ENCODE measurements at places on chromosomes 6 and 20. TPM values are rescaled to one million over a fixed set of nuclear protein-coding genes. Genes with fewer than 3 reads are reported as not detected.
A peak's percentile ranks its signal among the peaks of the same experiment; 100 is the strongest.

- DNase-seq, result no peak
Observed at GRCh38 chr6:18115356-18115755, 7.1 kb downstream of the NHLRC1 start.

DNA sequence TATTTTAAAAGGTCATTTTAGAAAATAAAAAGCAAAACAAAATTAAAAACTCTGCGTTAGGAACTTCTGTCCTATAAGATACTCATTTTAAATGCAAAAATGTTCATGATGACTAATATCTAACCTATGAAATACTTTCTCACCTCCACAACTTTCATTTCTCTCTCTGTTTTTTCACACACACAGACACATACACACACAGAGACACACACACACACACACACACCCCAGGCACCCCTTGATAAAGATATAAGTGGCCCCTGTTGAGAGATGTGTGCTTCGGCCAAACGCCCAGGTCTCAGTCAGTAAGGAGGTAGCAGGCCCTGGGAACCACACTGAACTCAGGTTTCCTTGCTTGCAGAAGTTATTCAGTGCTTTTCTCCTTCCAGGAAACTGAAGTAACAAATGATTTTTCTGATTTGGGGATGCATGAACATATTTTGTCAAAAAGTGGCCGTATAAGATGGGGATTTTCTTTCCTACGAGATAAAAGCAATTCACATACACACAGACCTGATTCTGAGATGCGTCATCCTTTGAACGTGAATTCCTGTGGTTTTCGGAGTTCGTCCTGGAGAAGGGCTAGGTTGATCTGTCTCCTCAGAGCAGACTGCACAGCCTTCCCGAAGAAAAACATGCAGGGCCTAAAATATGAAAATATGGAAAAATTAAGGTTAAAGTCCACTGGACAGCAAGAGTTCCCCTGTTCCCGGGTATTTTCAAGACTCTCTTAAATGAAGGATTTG, 306.8 kb upstream of the FOXQ1 start:
- no peak for DNase-seq

ULBP1 gene
- 0.12 TPM for total RNA-seq

DNA sequence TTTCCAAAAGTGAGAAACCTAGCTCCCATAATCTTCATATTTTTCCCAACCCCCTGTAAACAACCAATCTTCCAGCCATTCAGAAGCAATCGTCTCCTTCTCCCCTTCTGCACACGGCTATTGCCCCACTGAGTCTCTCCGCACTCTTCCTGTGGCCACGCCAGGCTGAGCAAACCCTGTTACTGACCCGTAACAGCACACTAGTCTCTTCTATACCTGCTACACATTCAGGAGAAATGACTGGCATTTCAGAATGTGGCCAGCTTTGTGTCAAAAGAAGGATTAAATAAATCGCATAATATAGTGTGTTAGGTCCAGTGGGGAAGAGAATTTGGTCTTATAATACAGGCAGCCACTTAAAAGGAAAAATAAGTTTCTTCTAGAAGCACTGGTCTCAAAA, 41.4 kb downstream of the ECT2L start:
- DNase-seq, result no peak

SLC16A10 gene
- 0.70 TPM for total RNA-seq

DNA sequence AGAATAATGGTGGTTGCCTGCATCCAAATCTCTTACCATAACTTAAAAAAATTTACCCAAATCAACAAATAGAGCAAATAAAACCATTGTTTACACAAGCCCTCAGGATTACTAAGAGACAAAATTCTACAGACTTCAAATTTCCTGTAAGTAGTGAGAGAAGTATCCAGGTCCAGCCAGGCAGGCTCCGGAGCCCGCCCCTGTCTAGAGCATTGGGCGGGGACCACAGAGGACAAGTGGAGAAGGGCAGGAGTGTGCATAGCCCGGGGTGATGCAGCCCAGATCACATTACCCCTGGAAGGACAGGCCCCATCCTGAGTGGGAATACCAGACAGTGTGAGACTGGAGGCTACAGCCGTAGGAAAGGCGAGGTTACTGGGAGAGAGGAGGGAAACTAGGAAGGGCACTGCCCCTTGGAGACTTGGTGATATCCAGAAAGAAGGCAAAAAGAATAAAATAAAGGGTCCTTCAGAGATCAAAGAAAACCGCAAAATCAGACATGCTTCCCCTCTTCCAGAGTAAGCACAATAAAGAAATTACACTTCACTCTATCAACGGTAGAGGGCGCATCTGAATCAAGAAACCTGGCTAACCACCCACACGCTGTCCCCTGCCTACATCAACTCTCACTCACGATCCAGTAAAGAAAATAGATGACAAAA, 26.6 kb downstream of the RIN2 start:
- DNase-seq, result peak; percentile 75

- DNase-seq, result no peak
Observed at GRCh38 chr20:33442136-33443005, 1.2 kb downstream of the SNTA1 start.

FAM83C gene
- not detected for total RNA-seq

ENPP5 gene
- 0.68 TPM for total RNA-seq

DNA sequence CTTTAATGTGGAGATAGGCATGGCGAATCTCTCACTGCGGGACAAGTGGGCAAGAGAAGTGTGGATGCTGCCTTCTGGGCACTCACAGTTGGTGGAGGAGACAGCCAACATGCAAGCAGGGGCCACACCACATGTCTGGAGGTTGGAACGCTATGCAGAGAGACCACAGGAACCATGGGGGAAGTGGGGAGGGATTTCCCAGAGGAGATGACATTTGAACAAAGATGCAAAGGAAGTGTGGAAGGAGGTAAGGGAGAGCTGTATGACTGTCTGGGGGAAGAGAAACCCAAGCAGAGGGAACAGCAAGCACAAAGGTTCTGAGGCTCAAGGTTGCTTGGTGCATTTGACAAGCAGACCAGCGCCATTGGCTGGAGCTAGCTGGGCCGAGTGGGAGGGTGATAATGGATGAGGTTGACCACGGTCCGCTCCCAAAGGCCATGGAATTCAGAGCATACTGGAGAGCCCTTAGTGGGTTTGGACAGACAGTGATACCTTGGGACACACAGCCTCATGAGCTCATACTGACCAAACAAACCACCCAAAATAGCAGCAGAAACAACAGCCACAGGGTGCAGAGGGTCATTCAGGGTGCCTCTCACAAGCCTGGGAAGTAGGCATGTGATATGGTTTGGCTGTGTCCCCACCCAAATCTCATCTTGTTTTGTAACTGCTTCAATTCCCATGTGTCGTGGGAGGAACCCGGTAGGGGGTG, 7.6 kb upstream of the FAM110A start:
- DNase-seq, result no peak

GRCh38 chr20:58233881-58234528, 5.6 kb upstream of the ANKRD60 start:
- peak; percentile 54 for DNase-seq

DNA sequence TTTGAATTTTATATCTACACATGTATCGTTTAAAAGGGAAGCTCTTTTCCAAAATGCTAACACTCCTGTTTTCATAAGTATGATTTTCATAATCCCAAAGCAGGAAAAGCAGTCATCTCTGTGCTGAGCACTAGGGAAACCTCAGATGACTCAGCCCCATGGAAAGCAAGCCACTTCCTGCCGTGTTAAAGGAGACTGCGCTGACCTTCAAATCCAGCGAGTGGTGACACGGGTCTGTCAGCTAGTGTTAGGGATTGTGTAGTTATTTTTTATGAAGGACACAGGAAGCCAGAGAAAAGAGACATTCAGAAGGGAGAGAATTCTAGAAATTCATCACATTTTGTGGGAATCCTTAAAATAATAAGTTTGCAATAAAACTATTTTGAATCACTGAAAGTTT, 57.0 kb upstream of the CD93 start:
- DNase-seq, result no peak

GRCh38 chr6:82772851-82773717, 292.6 kb downstream of the UBE3D start:
- no peak for DNase-seq

CCN6 gene
- not detected for total RNA-seq

LY6G6C gene
- not detected for total RNA-seq

- no peak for DNase-seq
Observed at GRCh38 chr6:44564906-44565524, 177.5 kb downstream of the CDC5L start.

- no peak for DNase-seq
Observed at GRCh38 chr6:91031581-91031980, 444.7 kb upstream of the MAP3K7 start.

COL10A1 gene
- not detected for total RNA-seq

GRCh38 chr6:43760210-43761168, 9.5 kb upstream of the VEGFA start:
- no peak for DNase-seq

DNA sequence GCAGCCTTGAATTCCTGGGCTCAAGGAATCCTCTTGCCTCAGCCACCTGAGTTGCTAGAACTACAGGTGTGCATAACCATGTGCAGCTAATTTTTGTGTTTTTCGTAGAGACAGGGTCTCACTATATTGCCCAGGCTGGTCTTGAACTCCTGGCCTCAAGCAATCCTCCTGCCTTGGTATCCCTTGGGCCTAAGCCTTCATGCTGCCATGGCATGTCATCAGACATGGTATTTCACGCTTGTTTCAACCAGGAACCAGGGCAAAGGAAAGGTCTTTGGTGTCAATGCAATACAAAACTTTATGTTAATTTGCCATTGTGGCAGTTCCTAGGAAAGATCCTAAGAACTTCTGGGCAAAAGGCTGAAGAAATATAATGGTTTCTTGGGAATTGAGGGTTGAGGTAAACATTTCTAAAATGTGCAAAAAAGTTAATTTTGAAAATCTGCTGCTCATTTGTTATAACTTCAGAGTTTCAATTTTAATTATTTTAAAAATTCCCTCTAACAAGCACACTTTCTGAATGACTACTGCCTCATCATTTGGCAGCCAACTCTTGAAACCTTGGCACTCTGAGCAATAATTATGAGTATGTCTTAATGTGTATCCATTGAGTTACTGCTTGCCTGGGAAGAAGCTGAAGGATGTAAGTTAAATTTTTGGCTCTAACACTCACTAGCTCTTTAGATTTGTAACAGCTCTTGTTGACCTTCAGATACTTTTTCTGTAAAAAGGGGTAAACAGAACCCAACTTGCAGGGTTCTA, 154.1 kb downstream of the GJA10 start:
- DNase-seq, result no peak

- no peak for DNase-seq
Observed at GRCh38 chr6:147268254-147268653, 64.0 kb downstream of the STXBP5 start.

DNA sequence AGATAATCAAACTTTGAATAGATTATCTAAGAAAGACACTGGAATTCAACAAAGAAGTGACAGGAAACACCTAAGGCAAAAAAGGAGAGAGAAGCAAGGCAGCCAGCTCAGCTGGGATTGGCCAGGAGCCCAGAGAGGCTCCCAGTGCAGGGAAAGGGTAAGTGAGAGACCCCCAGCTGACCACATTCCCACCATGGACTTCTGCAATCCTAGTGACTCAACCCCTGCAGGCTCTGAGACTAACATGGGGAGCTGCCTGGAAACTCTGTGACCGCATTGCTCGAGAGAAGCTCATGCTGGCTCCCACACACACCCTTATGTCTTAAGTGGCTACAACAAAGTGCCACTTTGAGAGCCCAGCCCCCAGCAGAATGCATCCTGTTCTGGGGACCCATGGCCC, 215.1 kb downstream of the PACRG start:
- DNase-seq, result no peak

CGAS gene
- 24.7 TPM for total RNA-seq

- DNase-seq, result no peak
Observed at GRCh38 chr6:155259204-155259603, 4.6 kb upstream of the CLDN20 start.

DNA sequence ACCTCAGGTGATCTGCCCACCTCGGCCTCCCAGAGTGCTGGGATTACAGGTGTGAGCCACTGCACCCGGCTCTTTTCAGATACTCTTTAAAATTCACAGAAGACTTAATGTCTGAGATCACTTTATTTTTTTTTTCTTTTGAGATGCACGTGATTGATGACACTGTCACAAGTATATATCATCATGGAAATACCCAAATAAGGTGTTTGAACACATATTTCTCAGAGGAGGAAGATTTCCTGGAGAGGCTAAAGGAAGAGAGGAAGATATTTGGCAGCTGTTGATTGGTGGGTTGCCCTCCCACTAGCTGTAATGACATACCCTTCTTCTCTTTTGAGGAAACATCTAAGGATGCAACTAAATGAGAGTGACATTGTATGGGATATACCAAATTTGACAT, 225.9 kb upstream of the CITED2 start:
- no peak for DNase-seq

NKAPL gene
- 0.52 TPM for total RNA-seq

GRCh38 chr6:44024574-44025219, 102.6 kb downstream of the MRPL14 start:
- no peak for DNase-seq

DNA sequence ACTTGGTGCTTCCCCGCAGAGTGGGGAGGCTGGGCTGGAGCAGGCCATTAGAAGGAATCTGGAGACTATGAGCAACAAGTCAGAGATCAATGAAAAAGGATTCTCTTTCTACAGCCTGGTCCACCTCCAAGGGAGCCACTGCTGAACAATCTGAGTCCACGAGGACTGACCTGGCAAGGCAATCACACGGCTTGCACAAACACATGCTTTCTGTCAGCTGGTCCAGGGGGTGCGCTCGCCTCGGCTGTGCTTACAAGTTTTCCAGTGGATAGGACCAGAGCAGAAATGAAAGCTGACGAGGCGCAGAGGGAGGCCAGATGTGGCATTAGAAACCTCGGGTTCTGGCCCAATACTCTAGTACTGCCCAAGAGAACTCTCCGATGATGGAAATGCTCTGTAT, 18.1 kb downstream of the KCNK5 start:
- DNase-seq, result no peak

GRCh38 chr20:4929686-4930397, 71.5 kb downstream of the SLC23A2 start:
- no peak for DNase-seq

Data from B cell (primary cell).